ENCODE measurements at places on chromosomes 2 and 18.

GRCh38 chr2:16016282-16016681 lies 75.9 kb downstream of the MYCN start:
- DNase-seq = no peak

GRCh38 chr2:128595763-128596395 lies 277.2 kb upstream of the HS6ST1 start:
- no peak for DNase-seq

DNA sequence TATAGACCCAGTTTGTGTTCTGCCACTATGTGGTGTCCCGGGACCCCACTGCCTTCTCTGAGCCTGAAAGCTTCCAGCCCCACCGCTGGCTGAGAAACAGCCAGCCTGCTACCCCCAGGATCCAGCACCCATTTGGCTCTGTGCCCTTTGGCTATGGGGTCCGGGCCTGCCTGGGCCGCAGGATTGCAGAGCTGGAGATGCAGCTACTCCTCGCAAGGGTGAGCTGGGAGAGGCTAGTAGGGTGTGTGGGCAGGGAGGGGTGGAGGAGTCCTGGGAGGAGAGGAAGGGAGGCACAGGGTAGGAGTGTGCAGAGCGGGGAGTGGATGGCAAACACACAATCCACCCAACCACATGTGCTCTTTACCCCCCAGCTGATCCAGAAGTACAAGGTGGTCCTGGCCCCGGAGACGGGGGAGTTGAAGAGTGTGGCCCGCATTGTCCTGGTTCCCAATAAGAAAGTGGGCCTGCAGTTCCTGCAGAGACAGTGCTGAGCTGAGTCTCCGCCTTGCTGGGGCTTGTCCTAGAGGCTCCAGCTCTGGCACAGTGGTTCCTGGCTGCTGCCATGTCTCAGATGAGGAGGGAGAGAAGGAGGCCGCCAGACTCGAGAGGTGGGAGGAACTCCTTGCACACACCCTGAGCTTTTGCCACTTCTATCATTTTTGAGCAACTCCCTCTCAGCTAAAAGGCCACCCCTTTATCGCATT lies 16.9 kb downstream of the PRKAG3 start:
- DNase-seq = no peak

DNA sequence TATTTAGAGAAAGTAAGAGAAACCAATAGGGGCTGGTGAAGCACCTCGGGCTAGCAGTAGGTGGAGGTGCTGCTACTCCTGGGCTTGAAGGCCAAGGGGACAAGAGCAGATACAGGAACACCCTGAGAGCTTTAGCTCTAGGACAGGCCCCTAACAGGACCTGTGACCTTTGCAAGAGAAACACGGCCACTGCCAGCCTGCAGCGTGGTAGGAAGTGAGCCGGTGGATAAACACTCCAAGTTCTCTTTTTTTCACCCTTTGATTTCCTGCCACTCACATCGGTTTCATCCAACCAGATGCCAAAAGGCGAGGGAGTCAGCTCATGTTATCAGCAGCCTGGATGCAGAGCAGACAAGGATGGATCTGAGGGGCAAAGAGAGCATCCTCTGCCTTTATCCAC lies 66.8 kb upstream of the SPRED2 start:
- DNase-seq = no peak

DNA sequence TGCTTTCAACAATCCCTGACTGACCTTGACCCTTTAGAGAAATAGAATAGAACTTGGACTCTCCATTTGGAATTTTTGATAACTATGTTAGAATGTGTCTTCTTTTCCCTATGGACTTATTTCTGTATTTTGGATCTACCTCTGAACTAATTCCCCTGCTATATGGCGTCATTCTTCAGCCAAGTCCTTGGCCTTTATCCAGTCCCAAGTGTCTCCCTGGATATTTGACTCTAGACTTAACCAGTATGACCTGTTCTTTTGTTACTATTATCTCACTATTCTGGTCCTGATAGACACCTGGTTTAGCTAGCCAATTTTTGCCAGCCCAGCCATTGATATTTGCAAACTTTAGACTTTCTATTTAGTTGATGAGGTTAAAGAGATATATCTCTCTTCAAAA lies 186.8 kb downstream of the KCNS3 start:
- no peak for DNase-seq

DNA sequence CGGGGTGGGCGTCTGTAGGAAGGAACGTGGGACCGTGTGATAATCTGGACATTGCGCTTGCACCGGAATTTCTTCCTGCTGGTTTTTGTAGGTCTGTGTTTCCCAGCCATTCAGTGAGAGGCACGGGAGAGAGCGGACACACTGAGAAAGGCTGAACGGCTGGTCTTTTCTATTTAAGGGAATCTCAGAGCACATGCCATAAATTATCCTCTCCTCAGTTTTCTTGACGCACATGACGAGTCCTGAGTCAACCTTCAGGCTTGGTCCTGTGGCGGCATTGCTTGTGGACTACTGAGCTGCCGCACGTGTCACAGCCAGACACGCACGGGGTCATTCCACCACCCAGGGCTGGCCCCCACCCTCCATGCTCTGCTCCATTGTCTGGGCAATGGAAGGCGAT lies 519.3 kb upstream of the ID2 start:
- no peak for DNase-seq

GRCh38 chr2:217491271-217491670 lies 511.5 kb downstream of the TNS1 start:
- DNase-seq = no peak

DNA sequence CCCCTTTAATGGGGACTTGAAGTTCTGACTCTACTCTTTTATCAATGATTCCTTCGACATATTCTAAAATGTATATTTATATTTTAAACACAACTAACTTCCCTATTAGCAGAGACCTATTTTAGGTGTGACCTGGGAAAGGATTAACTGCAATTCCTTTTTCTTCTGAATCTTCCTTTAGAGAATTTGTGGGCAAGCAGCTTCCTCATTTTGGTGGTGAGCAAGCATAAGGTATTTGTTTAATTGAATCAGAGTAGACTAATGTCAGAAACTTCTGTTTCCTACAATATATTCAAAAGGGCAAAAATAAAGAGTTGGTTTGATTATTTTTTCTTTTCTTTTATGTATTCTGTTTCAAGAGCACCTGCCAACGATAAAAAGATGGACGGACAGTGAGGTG lies 237.0 kb downstream of the IKZF2 start:
- no peak for DNase-seq

DNA sequence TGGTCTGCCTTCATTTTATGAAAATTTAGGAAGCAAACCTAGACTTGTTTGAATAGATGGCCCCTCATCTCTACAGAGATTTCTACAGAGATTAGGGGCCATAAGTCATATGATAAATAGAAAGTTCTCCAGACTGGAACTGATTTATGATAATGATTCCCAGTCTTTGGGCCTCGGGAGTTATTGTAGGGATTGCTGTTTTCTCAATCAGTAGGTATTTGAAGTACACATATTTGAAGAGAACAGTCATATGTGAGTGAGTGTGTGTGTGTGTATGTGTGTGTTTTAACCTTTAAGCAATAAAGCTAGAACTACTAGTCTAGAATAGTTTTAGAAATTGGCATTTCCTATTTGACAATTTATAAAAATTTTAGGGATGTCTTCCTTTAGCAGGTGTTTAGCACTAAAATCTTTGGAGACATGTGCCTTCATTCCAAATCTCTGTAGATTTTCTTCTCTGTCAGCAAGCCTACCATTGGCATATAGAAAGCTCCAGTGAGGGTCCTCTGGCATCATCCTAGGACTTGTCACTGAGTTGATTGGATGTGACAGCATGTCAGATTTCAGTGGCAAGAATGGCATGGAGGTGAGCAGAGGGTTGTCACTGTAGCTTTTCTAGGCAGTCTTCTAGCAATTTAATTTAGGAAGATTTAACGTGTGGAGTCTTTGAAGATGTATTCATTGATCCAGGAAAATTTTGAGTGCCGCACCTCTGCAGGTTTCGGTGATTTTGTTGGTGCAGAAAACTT lies 71.2 kb downstream of the MYO1B start:
- DNase-seq = no peak

- DNase-seq = no peak
Observed at GRCh38 chr2:20618886-20619521, 31.9 kb downstream of the HS1BP3 start.

DNA sequence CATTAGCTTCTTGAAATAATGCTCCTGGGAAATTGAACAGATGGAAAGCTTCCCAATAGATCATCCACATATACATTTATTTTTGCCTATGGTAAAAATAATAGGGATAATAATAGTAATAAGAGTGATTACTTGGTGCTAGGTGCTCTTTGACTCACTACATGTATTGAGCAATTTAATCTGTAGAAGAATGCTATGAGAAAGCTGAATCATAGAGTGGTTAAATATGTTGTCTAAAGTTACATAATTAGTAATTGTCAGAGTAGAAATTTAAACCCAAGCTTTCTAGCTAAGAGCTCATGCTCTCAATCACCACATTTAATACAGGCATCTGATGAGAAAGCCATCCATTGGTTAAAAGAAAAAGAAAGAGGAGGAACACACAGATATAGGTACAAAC lies 590.5 kb upstream of the SLC8A1 start:
- no peak for DNase-seq

- no peak for DNase-seq
Observed at GRCh38 chr2:145137211-145137610, 617.3 kb upstream of the ZEB2 start.

DNA sequence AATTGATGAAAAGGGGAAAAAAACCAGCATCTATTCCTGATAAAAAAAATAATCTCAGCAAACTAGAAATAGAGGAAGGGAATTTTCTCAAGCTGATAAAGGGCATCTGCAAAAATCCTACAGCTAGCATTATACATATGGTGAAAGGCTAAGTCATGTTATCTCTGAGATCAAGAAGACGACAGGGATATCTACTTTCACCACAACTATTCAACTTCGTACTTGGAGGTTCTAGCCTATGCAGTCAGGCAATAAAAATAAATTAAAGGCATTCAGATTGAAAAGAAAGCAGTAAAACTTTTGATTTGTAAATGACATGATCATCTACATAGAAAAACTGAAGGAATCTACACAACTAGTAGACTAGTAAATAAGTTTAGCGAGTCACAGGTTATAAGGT lies 58.2 kb downstream of the CAB39 start:
- no peak for DNase-seq

DNA sequence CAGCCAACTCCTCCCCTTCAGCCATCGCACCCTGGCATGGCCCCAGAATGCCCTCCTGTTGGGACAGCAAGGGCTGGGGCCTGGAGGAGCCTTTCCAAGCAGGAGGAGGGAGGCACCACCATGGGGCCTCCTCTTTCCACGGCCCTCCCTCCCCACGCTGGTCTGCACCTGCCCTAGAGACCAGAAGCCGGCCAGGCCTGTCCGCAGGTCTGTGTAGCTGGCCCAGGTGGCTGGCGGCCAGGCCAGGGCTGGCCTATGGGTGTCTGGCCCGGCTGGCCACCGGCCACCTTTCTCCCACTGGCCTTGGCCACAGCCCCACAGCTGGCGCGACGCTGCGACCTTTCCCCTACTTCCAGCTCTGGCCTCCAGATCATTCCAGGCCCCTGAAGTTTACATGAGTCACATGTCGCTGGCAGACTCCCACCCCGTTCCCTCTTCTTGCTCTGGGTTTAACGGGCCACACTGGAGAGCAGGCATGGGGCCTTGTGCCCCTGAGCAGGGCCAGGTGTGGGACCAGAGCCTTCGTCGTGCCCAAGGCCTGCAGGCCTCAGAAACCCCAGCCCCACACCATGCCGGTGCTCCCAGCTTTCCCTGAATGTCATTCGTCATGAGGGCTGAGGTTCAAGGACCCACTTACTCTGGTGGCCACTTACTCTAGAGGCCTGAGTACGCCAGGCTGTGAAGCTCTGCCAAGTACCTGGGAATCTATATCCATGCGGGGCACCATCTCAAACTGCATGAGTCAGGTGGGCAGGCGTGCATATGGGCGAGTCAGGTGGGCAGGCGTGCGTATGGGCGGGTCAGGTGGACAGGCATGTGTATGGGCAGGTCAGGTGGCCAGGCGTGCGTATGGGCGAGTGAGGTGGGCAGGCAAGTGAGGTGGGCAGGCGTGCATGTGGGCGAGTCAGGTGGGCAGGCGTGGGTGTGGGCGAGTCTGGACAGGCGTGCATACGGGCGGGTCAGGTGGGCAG lies 33.3 kb upstream of the KLF11 start:
- DNase-seq = no peak

DNA sequence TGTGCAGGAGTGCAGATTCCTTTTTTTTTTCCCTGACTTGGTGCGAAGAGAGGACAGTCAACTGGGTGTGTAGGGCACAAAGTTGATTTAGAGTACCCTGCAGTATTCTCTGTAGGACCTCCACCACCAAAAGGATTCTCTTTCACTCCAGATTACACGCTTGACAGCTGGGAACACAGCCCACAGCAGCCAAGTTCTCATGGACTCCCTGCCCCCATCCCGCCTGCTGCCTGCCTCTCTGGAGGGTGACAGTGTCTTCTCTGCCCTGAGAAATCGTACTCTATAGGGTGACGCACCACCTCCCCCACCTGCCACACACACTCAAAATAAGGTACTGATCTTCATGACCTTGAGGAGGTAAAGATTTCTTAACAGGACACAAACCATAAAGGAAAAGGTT lies 26.6 kb upstream of the IHH start:
- no peak for DNase-seq

- no peak for DNase-seq
Observed at GRCh38 chr2:42513252-42513918, 19.6 kb upstream of the KCNG3 start.

- DNase-seq = no peak
Observed at GRCh38 chr2:42824454-42824807, 32.0 kb upstream of the HAAO start.

GRCh38 chr2:158134655-158135054 lies 33.0 kb downstream of the UPP2 start:
- DNase-seq = no peak

DNA sequence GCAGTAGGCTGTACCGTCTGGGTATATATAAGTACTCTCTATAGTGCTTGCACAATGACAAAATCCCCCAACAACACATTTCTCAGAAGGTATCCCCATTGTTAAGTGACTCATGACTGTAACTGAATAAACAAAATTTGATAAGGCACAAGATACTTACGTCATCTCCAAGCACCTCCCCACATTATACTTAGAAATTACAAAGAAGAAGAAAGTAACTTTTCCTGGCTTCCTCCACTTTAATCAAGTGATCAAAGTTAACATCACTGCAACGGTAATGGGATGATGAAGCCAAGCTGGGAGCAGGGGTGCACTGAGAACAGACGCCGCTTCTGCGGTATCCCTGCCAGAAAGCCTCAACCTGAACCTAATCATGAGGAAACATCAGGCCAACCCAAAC lies 9.7 kb downstream of the TNS1 start:
- DNase-seq = no peak

- no peak for DNase-seq
Observed at GRCh38 chr2:202035089-202035940, 1.7 kb downstream of the FZD7 start.

DNA sequence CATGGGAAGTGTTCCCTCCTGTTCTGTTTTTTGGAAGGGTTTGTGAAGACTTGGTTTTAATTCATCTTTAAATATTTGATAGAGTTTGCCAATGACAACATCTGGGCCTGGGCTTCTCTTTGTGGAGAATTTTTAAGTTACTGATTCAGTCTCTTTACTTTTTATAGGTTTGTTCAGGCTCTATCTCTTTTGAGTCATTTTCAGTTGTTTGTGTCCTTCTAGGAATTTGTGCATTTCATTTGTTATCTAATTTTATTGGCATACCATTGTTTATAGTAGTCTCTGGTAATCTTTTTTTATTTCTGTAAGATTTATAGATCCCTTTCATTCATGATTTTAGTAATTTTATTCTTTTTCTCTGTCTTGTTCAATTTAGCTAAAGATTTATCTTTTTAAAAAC lies 14.6 kb downstream of the SCLY start:
- DNase-seq = no peak

GRCh38 chr18:23523429-23524212 lies 20.3 kb downstream of the RMC1 start:
- no peak for DNase-seq
